ENCODE measurements at places on chromosomes 3 and 15. TPM values are rescaled to one million over a fixed set of nuclear protein-coding genes. Genes with fewer than 3 reads are reported as not detected.

IL12A gene
- total RNA-seq, result 0.15 TPM

EFCAB12 gene
- not detected for total RNA-seq

DZIP3 gene
- total RNA-seq, result 5.4 TPM

GNAT1 gene
- total RNA-seq, result not detected

PARP15 gene
- total RNA-seq, result not detected

ARIH1 gene
- 162 TPM for total RNA-seq

LCTL gene
- 0.12 TPM for total RNA-seq

TRANK1 gene
- 24.7 TPM for total RNA-seq

DNAJB8 gene
- total RNA-seq, result not detected

CELF6 gene
- 0.35 TPM for total RNA-seq

KY gene
- total RNA-seq, result 1.9 TPM

CNTN3 gene
- total RNA-seq, result 3.5 TPM

ISY1 gene
- 41.3 TPM for total RNA-seq

MAP3K13 gene
- total RNA-seq, result 14.7 TPM

HDDC3 gene
- 8.2 TPM for total RNA-seq

AHSG gene
- total RNA-seq, result not detected

HIGD2B gene
- total RNA-seq, result not detected

LRRC2 gene
- total RNA-seq, result 2.0 TPM

COL6A5 gene
- 0.12 TPM for total RNA-seq

WNT5A gene
- 0.15 TPM for total RNA-seq

GOLGA8T gene
- total RNA-seq, result not detected

PCSK6 gene
- total RNA-seq, result 3.4 TPM

HHATL gene
- not detected for total RNA-seq

OIP5 gene
- total RNA-seq, result not detected
